ENCODE measurements at places on chromosomes 11 and 22.

- DNase-seq, result no peak
These were observed 6.7 kb downstream of the SCARF2 start for GRCh38 chr22:20430720-20431510.

DNA sequence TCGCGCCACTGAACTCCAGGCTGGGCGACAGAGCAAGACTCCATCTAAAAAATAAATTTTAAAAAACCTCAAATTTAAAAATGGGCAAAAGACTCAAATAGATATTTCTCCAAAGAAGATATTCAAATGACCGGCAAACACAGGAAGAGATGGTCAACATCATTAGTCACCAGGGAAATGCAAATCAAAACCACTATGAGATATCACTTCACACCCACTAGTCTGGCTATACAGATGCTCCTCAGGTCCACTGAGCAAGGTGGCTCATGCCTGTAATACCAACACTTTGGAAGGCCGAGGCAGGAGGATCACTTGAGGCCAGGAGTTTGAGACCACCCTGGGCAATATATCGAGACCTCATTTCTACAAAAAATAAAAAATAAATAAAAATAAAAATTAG, 43.3 kb upstream of the SLC35C1 start:
- no peak for DNase-seq

DNA sequence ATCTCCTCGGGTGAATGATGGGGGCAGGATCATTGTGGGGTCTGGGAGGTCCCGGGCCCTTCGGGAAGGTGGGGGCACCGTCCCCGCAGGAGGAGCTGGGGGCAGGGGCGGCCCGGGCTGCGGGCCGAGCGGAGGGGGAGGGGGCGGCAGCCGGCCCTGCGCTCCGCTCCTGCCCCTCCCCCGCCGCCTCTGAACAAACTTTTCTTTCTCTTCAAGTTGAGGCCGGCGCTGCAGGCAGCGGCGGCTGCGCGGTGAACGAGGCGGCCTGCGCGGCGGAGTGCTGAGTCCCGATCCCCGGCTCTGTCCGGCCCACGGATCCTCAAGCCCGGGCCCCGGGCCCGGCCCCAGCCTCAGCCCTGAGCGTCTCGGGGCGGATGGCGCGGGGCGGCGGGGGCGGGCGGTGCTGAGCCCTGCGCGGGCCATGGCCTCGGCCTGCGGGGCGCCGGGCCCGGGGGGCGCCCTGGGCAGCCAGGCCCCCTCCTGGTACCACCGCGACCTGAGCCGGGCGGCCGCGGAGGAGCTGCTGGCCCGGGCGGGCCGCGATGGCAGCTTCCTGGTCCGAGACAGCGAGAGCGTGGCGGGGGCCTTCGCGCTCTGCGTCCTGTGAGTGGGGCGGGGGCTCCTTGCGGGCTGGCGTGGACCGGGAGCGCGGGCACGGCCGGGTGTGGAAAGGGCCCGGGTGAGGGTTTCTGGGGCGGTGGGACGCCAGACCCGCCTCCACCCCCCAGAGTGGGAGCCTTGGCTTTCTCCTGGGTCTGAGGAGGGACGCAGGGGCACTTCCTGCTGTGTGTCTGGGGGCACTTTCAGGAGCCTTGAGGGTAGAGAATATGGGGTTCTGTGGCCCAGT, at the start of gene INPPL1:
TSS of gene INPPL1 (plus strand) at position 204 of the 847 bp plus-strand sequence. CDS start at position 422, 218 bp downstream.
- DNase-seq, result peak; percentile 37

- no peak for DNase-seq
These were observed 16.4 kb downstream of the RPL27A start for GRCh38 chr11:8698917-8699441.

GRCh38 chr11:91158891-91159537, 936.2 kb upstream of the CHORDC1 start:
- no peak for DNase-seq

- no peak for DNase-seq
These were observed 241.6 kb downstream of the DLG2 start for GRCh38 chr11:85385547-85385946.

DNA sequence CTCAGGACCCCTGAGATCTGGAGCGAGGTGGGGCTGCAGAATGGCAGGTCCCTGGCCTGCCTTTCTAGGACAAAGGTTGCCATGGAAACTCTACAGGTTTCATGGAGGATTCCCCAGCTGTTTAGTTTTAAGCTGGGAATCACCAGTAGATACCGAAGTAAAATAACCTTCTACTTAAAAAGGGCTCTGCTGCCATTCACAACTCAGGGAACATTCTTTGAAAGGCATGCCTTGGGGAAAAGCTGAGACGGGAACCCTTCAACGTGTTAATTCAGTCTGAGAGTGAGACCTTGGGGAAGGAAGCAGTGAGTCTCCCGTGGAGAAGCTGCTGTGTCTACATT, 493.3 kb downstream of the BRD1 start:
- no peak for DNase-seq

- DNase-seq, result no peak
These were observed 132.8 kb upstream of the RASSF10 start for GRCh38 chr11:12876340-12876739.

DNA sequence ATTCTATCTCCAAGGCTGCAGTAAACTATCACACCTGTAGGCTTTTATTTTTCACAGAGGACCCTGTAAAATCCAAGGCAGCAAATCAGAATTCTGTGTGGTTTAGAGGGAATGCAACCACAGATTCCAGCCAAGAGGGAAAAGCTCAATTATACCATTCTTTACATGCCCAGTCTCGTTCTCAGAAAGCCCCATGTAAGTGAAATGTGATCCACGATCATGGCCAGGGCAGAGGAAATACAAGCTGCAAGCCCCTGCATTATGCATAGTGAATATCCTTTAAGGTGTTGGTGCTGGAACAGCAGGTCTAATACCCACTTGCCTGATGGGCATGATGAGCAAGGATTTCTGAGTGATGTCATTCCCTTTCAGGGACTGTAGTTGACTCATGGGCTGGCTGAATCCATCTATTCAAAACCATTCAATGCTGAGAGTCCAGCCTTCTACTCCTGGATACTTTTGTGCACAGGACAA, 198.7 kb upstream of the MTMR2 start:
- no peak for DNase-seq

DNA sequence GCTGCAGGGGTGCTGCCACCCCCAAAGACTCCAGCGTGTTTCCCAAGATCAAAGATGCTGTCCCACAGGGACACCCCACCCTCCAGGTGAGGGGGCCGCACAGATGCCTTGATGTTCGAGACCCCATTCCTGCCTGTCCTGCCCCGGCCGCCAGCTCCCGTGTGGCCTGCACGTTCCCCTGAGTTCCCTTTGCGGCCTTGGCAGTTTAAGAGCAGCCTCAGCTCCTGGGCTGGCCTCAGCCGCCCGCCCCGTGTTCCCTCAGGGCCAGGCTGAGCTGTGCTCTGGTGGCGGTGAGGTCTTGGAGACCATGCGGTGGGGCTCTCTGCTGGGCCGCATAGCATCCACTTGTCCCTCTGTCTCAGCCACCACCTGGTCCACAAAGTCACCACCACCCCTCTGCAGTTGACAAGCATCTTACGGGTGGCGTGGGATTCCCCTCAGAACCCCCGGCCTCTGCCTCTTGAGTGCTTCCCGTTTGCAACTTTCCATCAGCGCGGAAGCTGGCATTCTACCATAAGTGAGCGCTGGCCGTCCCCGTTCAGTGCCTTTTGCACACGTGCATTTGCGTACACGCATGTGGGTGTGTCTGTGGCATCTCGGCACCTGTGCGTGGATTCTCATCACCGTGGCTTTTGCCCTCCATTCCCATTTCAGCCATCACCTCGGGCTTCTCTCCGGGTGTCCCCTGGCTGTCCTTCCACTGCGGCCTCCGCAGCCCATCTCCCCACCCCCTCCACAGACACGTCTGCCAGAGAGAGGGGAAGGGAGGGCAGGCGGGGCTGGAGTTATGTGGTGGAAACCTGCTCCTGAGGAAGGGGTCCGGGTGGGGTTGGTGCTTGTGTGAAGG, 35.9 kb downstream of the CTTN start:
- DNase-seq, result no peak

DNA sequence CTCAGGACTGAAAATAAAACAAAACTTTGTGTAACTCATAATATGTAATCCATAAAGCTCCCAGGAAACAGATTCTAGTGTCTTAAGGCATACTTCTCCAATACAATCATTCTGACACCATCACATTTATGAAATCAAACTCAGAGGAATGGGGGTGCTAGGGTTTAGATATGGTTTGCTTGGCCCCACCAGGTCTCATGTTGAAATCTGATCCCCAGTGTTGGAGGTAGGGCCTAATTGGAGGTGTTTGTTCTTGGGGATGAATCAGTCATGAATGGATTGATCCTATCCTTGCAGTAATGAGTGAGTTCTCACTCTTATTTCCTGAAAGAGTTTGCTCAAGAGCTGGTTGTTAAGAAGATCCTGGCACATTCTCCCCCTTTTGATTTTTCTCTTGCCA, 380.9 kb downstream of the ETS1 start:
- DNase-seq, result no peak

DNA sequence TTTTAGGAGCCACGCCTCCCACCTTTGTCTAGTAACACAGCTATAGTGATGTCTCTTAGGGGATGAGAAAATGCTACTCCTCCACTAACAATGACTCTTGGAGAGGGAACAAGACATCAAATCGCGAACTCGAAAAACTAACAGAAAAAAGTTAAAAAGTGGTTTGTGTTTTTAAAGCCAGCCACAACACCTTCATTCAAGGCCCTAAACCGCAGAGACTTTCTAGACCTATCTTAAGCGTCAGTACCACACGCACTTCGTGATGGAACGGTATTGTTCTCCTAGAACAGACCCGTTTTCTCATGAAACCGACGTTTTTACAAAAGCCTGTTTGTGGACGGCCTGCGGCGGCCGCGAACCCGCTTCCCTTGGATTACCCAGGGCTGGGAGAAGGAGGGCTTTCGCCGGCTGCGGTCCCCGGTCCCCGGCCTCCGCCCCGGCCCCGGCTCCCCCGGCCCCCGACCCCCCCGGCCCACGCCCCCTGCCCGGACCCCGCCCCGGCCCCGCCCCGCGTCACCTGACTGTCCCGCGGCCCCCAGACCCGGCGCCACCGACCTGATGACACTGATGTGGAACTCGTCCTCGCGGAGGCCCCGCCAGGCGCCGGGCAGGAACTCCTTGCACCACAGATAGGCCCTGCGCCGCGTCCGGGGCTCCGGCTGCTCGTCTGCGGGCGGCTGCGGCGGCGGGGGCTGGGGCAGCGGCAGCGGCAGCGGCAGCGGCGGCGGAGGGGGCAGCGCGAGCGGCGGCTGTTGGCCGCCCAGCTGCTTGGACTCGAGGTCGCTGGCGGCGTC, 718 bp downstream of the CHKA start:
- DNase-seq, result no peak

- DNase-seq, result no peak
These were observed 9.5 kb upstream of the B3GNT6 start for GRCh38 chr11:77024745-77025144.

DNA sequence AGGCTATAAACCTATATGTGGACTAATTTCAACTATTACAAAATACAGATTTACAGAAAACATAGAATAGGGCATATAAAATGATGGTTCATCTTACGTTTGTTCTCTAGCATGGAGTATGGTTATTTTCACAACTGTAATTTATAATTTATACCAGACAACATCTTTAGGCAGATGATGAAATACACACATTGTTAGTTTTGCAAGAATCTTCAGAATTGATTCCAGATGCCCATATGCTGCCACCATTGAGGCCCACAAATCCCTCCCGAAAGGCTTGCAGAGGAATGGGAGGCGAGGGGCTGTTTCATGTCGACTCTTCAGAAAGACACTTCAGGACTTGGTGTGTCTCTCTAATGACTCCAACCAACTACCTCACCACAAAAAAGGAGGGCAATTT, 6.2 kb downstream of the PTPN5 start:
- no peak for DNase-seq

DNA sequence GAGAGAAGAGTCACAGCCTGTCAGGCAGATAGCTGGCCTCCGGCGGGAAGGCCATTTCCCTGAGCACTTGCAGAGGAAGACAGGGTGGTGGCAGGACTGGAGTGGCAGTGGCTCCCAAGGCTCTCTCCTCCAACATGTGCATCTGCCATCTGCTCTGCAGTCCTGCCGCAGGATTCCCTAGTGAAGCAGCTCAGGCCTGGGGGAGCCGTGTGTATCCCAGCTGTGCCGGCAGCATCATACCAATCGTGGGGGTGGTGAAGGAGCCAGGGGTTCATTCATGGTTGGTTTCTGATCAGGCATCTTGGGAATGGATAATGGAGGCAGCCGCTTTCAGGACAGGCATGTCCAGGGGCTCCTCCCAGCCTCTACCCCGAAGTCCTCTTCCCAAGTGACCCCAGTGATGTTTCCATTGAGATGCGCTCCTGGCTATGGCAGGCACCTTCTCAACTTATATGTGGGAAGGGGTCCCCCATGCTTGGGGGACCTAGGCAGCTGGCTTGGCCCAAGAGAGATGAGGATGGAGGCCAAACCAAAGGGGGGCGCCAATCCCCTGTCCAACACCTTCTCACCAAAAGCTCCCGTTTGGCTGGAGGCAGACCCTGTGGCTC, 6.1 kb downstream of the TAGLN start:
- no peak for DNase-seq

- DNase-seq, result no peak
These were observed 498 bp downstream of the C2CD2L start for GRCh38 chr11:119107538-119108145.

- DNase-seq, result no peak
These were observed 148.3 kb upstream of the CADM1 start for GRCh38 chr11:115652496-115652895.

GRCh38 chr22:32996702-32997101, 61.5 kb downstream of the SYN3 start:
- no peak for DNase-seq

- DNase-seq, result no peak
These were observed 131.0 kb downstream of the PLEKHA7 start for GRCh38 chr11:16883174-16883573.

- DNase-seq, result no peak
These were observed 81.9 kb downstream of the BDNF start for GRCh38 chr11:27618281-27618915.

DNA sequence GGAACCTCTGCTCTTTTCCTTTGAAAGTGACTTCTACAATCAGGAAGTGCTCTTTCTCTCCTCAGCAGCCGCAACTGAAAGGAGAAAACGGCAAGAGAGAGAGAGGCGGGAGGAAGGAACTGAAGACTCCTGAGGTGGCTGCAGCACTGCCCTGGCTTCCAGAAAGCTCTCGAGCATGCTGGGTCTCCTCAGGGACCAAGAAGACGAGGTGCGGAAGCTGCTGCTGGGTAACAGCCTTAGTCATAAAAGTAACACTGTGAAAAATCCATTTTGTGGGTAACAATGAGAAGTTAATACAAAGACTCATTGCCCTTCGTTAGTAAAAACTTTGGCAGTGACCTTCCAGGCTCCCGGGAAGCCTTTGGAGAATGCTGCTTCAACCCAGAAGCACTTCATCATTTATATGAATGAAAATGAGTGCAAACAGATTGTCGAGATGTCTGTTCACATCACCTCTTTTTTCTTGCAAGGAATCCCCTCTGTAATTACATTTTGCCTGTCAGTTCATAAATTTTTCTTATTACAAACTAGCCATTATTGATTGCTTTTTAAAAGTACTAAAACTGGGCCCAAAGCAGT, 473.4 kb downstream of the SOX6 start:
- no peak for DNase-seq

- no peak for DNase-seq
These were observed 23.8 kb upstream of the CAPRIN1 start for GRCh38 chr11:34027516-34028408.

DNA sequence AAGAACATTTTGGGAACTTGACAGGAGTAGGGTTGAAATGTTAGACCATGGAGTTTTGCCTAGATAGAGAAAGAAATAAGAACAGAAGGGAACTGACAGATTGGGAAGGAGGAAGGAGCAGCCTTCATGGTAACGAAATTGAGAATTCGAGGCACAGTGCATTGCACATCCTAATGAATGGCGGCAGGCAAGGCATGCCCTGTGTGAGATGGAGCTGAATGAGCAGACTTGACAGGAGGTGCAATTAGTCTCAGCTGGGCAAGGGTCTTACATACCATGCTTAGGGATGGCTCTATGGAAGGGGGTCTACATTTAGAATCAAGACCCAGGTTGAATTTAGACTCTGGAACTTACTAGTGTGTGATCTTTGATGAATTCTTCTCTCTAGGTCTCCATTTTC, 25.0 kb upstream of the NTM start:
- DNase-seq, result no peak
